ENCODE measurements at places on chromosomes 12 and 14.

GRCh38 chr14:38973083-38973700 lies 129.8 kb downstream of the SEC23A start:
- DNase-seq = no peak

DNA sequence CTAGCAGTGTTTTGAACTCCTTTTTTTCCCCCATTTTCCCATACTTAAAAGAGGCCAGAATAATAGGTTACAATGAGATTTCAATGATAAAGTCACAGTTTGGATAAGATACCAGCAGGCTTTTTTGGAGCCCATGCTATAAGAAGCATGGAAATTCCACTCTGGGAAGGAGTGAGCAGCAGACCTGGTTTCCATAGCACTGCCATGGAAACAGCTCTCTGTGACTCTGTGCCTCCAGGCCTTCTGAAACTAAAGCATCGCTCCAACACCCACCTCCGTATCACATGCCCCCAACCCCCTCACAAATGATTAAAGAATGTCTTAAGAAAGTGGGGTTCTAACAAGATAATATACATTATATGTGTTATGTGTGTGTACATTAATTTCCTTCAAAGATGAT lies 165.0 kb downstream of the GRIN2B start:
- no peak for DNase-seq

DNA sequence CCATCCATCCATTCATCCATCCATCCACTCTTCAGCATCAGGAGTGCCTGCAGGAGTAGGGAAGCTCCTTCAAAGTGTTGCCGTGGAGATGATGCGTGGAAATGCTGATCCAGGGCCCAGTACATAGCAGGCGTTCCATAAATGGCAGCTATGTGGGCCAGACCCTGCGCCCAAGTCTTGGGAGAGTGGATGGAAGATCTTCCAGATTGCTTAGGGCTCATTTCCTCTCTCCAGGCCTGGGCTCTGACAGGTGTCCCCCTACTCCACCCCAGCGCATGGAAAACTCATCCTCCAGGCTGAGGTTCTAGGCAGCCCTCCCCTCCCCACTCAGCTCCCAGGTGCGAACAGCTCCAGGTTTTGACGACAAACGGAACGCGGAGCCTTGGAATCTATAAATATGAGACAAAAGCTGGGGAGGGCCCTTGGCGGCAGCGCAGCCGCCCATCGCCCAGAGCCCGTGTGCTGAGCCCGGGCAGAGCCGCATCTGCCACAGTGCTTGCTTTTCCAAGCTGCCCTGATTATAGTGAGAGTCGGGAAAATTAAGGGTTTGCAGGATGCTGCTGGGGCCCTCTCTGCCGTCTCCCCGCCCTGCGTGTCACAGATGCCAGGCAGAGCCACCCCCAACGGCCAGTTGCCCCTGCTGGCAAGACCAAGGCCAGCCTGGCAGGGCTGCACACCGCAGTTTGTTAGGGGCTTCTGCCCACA lies 1.6 kb downstream of the BEGAIN start:
- no peak for DNase-seq

GRCh38 chr14:100882991-100883788 lies 20.3 kb downstream of the RTL1 start:
- no peak for DNase-seq

GRCh38 chr14:63899953-63900352 lies 47.1 kb downstream of the SYNE2 start:
- no peak for DNase-seq

DNA sequence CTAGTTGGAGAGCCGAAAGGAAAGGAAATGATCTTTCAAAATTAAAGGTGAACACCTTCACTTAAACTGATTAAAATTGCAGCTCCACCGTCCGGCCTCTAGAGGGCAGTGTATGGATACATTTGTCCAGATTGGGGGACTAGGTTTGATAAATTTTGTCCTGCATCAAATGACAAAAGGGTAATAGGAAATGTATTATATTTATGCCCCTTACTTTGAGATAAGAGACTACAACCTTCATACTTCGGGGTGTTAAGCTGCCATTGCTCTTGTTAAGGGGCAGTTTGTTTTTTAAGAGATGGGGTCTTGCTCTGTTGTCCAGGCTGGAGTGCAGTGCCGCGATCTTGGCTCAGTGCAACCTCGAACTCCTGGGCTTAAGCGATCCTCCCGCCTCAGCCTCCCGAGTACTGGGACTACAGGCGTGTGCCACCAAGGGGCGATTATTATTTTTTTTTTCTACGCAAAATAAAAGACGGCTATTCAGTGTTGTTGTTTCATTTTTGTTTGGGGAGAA lies 818 bp upstream of the SUOX start:
- no peak for DNase-seq

DNA sequence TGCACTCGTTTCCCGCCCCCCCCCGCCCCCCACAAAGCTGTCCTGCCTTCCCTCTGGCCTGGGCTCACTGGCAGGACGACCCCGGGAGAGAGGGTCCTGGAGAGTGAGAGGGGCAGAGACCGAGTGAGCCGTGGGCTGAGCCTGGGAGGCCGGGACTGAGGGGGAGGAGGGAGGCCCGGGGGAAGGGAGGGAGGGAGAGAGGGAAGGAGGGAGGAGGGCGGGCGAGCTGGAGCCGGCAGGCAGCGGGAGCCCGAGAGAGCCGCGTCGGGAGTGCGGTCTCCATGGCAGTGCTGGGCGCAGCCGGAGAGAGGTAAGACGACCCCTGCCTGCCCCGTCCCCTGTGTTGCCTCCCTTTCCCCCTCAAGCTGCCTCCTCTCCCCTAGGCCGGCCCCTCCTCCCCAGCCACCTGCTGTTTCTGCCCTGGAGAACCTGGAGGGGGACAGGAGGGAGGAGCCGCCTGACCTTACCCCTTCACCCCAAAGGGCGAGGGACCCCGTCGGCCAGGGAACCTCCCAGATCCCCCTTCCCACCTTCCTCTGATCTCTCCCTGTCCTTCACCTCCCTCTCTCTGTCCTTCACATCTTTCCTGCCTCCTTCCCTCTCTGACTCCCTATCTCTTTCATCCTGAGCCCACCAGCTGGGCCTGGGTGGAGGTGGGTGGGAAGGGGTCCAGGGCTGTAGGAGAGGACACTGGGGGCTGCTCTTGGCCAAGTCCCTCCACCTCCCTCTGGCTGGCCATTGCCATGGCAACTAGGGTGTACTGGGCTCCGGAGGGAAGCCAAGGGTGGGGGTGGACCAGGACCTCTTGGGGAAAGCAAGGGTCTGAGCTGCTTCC lies at the start of gene GPR162:
TSS of gene GPR162 (plus strand) at position 231 of the 835 bp plus-strand sequence. CDS start 2,078 bp downstream, outside the sequence.
- DNase-seq = no peak

DNA sequence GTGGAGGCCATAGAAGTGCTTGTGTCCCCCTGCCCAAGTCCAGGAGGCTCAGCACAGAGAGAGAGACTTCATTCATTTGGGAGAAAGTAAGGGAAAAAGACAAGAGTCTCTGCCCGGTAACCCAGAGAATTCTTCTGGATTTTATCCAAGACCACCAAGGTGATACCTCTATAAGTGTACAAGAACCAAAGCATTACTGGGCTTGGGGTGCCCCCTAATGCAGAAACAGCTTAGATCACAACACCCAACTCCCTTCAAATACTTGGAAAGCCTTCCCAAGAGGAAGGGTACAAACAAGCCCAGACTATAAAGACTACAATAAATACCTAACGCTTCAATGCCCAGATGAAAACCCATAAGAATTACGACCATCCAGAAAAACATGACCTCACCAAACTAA lies 119.7 kb upstream of the PDE3A start:
- no peak for DNase-seq

GRCh38 chr14:22691171-22691570 lies 47.0 kb upstream of the OR6J1 start:
- no peak for DNase-seq

- no peak for DNase-seq
Observed at GRCh38 chr14:101151226-101151926, 247.9 kb upstream of the RTL1 start.

GRCh38 chr12:87807086-87807485 lies 222.1 kb downstream of the C12orf50 start:
- no peak for DNase-seq

DNA sequence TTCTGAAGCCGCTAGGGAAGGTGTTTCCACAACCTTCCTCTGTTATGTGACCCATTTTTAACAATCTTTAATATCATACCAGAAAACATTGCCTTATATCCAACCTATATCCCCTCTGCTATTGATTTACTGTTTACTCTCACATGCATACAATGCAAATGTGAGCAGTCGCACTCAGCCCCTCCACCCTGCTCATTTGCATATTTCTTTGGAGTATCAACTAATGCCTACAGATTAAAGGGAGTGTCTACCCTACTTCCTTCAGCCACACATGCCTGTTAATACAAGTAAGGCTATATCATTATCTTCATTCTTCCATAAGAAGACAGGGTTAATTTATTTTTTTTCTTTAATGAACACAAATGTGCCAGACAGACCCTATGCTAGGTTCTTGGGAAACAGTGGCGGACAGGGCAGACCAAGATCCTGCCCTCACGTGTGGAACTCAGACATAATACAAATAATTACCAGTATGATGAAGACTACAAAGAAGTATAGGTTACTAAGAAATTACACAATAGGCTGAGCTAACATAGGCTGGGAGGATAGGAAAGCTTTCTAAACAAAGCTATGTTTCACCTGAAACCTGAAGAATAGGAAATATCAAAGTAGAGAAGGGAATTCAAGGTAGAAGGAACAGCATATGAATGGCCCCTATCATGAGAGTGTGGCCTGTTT lies 107.3 kb upstream of the MDM1 start:
- DNase-seq = no peak

- no peak for DNase-seq
Observed at GRCh38 chr14:77314043-77314442, 6.6 kb downstream of the POMT2 start.

GRCh38 chr12:99136516-99136915 lies 491.4 kb downstream of the APAF1 start:
- DNase-seq = no peak

- no peak for DNase-seq
Observed at GRCh38 chr12:100498141-100498540, 24.5 kb downstream of the NR1H4 start.

DNA sequence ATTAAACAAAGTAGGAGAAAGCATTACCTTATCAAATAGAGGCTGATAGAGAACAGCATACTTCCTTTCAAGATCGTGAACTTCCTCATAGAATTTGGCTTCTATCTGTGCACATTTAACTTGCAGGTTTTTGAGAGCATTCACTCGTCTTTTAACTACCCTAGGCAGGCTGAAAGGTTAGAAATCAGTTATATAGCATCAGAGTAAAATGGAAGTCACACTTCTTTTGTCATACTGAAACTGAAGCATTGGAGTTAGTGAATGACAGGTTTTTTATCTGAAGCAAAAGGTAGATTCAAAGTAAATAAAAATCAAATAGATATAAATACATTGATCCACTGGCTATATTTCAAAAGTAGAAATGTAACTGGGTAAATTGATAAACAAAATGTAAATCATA lies 24.4 kb downstream of the NAP1L1 start:
- DNase-seq = no peak

DNA sequence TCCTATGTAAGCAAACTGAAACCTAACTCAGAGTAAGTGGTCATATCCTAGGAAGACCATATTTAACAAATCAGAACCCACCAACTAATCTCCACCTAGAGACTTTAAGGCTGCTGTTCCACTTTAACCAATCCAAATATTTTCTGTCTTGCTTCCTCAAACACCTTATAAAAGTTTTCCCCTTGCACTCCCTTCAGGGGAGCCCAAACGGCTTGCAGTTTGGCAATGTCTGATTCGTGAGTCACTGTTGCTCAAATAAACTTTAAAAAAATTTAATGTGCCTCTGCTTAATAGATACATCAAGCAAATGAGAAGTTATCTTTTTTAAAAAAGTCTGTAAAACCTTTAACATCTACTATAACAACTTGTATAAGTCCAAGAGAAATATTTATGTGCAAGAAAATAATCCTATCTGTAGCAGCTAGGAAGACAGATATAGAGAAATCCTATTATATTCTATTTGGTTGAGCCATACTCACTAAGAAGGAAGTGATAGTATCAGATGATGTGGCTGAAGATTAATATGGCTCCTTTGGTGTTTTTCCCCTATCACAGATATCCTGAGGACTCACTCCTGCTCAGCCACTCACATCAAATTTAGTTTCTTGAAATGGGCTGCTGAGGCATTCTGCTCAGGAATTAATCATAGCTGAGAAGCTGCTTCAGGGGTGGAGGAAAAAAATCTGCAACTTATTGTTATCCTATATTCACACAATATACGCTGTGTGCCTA lies 65.1 kb upstream of the DUSP6 start:
- no peak for DNase-seq

- no peak for DNase-seq
Observed at GRCh38 chr12:6310771-6311610, 509 bp downstream of the PLEKHG6 start.

- no peak for DNase-seq
Observed at GRCh38 chr14:61544448-61545330, 150.6 kb upstream of the HIF1A start.

DNA sequence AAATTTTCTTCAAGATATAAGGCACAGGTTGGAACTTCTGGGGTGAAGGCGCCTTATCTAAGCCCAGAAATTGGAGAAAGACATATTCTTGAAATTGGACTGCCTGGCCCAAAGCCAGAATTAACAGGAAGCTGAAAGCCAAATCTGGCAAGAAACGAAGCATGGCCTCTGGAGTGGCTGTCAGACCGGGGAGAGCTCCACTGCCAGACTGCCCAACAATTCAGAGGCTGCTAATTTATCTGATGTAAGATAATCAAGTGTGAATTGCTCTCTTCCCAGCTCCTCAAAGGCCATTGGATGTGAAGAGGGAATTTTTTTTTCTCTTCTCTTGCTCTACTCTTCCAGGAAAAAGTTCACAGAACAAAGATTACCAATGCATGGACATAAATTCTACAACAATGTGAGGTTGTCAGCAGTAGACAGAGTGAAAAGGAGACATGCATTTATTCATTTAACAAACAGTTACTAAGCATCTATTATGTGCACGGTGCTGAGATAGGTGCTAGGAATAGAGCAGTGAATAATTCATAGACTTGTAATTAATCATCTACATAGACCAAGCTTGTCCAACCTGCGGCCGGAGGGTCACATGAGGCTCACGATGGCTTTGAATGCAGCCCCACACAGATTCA lies at the start of gene GDF3:
TSS of gene GDF3 (minus strand) at position 210 of the 632 bp plus-strand sequence. CDS start at position 163, 47 bp downstream.
- DNase-seq = no peak

DNA sequence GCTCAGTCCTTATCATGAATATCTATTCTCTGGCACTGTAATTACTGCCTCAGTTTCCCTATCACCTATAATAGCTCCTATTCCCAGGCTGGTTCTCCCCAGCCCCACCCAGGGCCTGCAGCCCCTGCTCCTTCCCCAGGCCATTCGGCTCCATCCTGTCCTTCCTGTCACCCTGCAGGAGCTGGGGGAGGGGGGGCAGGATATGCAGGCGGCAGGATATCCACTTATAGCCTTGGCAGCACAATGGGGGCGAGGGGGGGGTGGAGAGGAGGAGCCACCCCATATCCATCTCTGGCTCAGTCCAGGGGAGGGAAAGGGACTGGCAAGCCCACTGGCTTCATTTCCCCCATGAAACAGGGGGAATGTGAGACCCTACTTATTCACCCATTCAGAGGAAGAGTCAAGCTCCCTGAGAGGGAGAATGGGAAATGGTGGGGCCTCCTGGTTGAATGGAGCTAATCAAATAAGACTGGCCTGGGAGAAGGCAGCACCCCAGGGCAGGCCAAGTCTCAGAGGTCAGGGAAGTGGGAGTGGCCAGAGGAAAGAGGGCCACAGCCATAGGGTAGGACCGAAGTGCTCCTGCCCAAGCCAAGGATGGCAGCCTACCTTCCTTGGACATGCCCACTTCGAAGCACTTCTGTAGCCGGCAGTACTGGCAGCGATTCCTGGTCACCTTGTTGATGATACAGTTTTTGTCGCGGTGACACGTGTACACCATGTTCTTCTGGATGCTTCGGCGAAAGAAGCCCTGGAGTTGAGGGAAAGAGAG lies 7.8 kb upstream of the ITGB7 start:
- DNase-seq = no peak
